ENCODE measurements at places on chromosomes 5 and 9.

DNA sequence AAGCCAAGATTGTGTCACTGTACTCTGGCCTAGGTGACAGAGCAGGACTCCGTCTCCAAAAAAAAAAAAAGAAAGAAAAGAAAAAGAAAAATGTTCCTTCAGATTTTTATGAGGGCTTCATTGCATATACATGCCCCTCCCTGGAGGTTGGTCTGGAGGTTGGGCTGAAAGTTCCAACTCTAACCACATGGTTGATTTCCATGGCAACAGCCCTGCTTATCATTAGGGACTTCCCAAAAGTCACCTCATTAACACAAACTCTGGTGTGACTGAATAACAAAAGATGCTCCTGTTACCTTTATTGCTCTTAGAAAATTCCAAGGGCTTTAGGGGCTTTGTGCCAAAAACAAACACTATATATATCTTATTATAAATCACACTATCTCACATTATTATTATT lies 113.8 kb downstream of the TMC1 start:
- no peak for DNase-seq

DNA sequence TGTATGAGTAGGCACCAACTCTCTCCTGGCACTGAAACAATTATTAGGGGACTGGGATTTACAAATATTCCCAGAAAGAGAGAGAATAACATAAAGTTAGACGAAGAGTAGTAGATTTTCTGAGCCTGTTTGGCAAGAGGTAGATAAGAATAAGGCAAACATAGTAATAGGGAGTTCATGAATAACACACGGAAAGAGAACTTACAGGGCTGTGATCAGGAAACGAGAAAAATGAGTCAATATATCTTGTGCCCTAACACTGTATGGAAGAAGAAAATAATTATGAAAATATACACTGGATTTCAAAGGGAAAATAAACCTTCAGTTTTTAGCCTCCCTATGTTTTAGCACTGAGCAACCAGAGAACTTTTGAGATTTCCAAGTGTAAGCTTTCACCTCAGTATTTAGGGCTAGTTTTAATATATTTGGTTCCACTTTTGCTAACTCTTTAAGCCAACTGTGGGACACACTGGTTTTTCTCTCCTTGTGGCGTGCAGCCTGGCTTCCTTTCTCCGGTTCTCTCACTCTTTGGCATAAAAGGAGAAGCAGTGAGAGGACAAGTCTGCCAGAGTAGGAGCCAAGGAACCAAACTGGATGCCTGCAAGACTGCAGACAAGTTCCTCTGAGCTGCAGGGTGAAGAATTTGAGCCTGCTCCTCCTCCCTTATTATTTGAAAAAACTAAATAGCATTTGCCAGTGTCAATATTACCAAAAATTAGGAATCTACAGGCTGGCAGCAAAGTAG lies 6.6 kb upstream of the KCNN2 start:
- no peak for DNase-seq

DNA sequence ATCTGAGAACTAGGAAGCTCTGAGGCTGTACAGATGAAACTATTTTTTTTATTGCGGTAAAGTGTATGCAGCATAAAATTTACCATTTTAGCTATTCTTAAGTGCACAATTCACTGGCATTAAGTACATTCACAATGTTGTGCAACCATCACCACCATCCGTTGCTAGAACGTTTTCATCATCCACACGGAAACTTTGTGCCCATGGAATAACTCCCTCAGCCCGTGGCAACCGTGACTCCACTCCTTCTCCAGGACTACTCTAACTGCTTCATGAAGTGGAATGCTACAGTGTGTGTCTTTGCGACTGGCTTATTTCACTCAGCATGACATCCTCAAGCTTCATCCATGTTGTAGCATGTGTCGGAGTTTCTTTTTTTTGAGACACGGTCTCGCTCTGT lies 57.1 kb downstream of the COL23A1 start:
- no peak for DNase-seq

- no peak for DNase-seq
Observed at GRCh38 chr9:71676460-71676859, 91.9 kb downstream of the CEMIP2 start.

DNA sequence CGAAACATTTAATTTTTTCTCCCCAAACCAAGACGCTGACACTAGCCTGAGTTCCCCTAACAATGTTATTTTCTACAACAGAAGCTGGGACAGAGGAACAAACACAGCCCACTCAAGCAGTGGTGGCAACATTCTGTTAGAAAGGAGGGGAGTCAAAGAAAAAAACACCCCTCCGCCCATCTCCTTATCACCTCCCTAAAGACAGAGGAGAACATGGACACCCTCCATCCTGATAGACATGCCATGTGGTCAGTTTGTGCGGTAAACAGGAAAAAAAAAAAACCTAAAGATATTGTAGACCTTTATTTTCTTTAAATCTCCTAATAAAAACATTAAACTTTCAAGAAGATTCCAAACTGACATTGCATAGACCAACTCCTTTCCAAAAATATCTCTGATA lies 2.9 kb upstream of the DPM2 start:
- no peak for DNase-seq

DNA sequence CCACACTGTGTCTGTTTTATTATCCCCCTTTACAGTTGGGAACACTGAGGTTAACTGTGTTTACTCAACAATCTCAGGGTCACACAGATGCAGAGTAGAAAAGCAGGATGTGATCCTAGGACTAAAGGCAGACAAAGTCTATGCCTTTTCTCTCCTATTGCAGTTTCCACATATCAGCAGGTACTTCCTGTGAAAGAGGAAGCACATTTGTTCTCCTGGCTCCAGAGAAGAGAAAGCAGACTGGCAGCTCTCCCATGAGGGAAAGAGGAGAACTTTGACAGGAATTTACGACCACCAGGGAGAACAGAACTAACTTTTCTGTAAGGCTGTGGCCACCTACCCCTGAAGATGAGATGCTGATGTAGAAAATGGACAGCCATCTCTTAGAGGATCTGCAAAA lies 84.2 kb upstream of the TNC start:
- DNase-seq: no peak

All from endothelial cell of umbilical vein (primary cell).